NCI-H187 (cell line): ENCODE measurements at places on chromosomes 7 and 10.

GRCh38 chr7:74627661-74628411 lies 29.7 kb upstream of the GTF2I start:
- peak; percentile 94 for DNase-seq

DNA sequence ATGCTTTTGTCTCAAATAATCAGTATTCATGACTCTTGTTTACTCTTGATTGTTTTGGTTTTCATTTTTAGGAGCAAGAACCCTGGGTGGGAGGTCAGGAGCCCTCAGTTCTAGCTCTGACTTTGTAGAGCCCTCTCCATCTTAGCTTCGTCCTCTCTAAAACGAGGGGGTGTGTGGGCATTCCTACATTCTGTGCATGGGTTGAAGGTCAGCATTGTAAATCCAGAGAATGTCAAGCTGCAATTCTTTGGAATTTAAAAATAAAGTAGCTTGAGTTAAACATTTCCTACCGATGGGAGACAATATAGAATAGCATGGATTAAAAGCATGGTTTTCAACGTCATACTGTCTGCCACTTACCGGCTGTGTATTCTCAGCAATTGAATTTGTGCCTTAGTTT lies 128.3 kb downstream of the PRPF18 start:
- no peak for DNase-seq

- DNase-seq, result no peak
Observed at GRCh38 chr10:11205030-11205772, 187.5 kb downstream of the CELF2 start.

- no peak for DNase-seq
Observed at GRCh38 chr7:111113263-111114017, 22.5 kb downstream of the LRRN3 start.

GRCh38 chr7:11548532-11548931 lies 283.5 kb downstream of the THSD7A start:
- DNase-seq, result no peak

DNA sequence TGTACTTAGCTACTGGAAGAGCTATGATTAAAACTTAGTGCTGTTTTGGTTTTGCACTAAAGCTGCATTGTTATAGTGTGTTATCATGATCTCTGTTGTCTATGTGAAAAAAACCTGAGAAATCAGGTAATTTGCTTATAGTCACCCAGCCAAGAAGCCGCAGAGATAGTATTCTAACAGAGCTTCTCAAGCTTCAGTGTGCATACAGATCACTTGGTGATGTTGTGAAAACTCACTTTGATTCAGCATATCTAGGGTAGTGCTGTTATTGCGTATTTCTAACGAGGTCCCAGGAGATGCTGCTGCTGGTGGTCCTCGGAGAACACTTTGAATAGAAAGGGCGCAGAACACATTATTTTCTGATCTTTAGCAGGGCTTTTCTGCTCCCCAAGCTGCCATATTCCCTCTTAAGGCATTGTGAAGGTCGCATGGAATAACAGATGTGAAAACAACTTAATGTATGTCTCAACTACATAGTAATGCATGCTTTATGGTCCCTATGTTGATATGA lies 68.4 kb upstream of the PDCD4 start:
- DNase-seq, result no peak
